Right atrium auricular region (tissue), 2 donors: ENCODE measurements at places on chromosomes 3 and 15. TPM values are rescaled to one million over a fixed set of nuclear protein-coding genes. Genes with fewer than 3 reads are reported as not detected.
A peak's percentile ranks its signal among the peaks of the same experiment; 100 is the strongest.

- H3K27ac ChIP-seq = no peak overlapping the region
- H3K36me3 ChIP-seq = no peaks in the 10 kb centered on the region
- H3K4me3 ChIP-seq = no peak overlapping the region
- H3K27me3 ChIP-seq = no peaks in the 10 kb centered on the region
Measured at GRCh38 chr15:46703020-46703861, 1014.1 kb upstream of the SEMA6D start.

GRCh38 chr3:81592101-81592500 is 169.3 kb downstream of the GBE1 start:
- no peak for DNase-seq
- H3K27ac ChIP-seq = no peak overlapping the region
- no peaks in the 10 kb centered on the region for H3K4me1 ChIP-seq
- H3K27me3 ChIP-seq = no peaks in the 10 kb centered on the region

The GCSAM gene
- total RNA-seq = not detected

DNA sequence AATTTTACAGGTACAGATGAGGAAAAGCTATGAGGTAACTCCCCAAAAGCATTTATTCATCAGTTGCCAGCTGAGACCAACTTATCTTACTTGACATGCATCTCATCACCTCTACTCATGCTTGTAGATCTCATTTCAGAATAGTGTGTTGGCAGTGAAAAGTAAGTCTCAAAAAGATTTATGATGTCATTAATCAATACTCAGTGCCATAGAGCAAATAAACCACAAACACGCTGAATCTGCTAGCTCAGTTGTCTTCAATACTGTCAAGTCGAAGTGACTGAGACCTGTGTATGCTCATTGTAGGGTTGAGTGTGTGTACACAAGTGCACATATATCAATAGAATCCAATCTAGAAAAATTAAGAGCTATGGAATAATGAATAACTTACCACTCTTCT is 413.5 kb downstream of the CNTN3 start:
- no peaks in the 10 kb centered on the region for H3K27me3 ChIP-seq

GRCh38 chr3:88044411-88044810 is 14.4 kb downstream of the CGGBP1 start:
- no peaks in the 10 kb centered on the region for H3K27me3 ChIP-seq
- no peak for DNase-seq
- no peak overlapping the region for H3K27ac ChIP-seq
- H3K36me3 ChIP-seq = no peaks in the 10 kb centered on the region
- H3K4me1 ChIP-seq = no peaks in the 10 kb centered on the region
- no peak overlapping the region for H3K4me3 ChIP-seq

DNA sequence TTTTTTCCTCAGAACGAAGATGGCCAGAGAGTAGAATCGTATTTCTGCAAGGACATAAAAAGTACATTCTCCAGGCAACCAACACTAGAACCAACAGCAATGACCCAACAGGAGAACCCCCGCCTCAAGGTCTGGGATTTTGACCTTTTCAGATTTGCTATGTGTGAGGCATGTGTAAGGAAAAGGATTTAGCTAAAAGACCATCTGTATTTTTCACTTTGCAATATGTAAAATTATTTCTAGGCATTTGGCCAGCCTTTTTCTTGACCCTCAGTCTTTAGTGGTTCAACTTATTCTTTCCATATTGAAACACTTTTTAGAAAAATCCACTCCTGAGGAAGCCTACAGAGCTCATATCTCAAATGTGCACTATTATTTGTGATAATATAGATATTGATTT is 219.2 kb upstream of the GOLGA6L4 start:
- no peak for DNase-seq
- H3K4me1 ChIP-seq = no peaks in the 10 kb centered on the region
- H3K4me3 ChIP-seq = no peak overlapping the region
- no peak overlapping the region for H3K27ac ChIP-seq

The FGF12 gene
- 218 TPM for total RNA-seq

DNA sequence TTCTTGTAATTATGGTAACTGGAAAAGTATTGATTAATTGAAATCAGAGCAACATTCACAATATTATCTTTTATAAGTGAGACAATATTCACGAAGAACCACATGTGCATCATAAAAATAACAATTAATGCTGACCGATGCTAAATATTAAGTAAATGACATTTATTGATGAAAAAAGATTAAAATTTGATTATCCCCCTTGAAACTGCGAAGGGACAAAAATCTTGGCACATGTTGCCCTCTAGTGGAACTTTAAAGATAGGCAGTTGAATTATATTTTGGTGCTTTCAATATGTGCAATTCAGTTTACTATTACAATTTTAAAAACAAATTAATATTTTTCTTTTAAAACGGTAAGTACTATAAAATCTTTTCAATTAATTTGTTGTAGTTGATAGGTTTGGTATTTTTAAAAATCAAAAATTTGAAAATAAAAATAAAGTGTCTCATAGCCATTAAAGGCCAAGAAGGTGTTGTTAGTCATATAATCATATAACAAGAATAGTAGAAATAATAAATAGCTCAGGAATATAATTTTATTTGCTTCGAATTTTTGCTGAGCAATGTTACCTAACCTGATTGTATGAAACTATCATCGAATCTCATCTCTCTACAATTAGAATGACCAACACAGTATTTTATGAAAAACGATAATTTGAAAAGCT is 270.2 kb downstream of the ROBO1 start:
- H3K4me1 ChIP-seq = no peaks in the 10 kb centered on the region
- no peak overlapping the region for H3K27ac ChIP-seq
- H3K4me3 ChIP-seq = no peak overlapping the region

The CLDN16 gene
- not detected for total RNA-seq

GRCh38 chr3:99856437-99857220 is 39.0 kb downstream of the CMSS1 start:
- H3K27me3 ChIP-seq = no peaks in the 10 kb centered on the region
- peaks cover 30% of the 10 kb centered on the region for H3K36me3 ChIP-seq
- no peak for DNase-seq
- H3K4me1 ChIP-seq = peaks cover 45% of the 10 kb centered on the region
- no peak overlapping the region for H3K27ac ChIP-seq
- H3K4me3 ChIP-seq = no peak overlapping the region

- H3K27me3 ChIP-seq = no peaks in the 10 kb centered on the region
- no peak overlapping the region for H3K4me3 ChIP-seq
- no peaks in the 10 kb centered on the region for H3K36me3 ChIP-seq
- peaks cover 3% of the 10 kb centered on the region for H3K4me1 ChIP-seq
- no peak overlapping the region for H3K27ac ChIP-seq
Measured at GRCh38 chr3:192082730-192083660, 622.0 kb downstream of the PYDC2 start.

DNA sequence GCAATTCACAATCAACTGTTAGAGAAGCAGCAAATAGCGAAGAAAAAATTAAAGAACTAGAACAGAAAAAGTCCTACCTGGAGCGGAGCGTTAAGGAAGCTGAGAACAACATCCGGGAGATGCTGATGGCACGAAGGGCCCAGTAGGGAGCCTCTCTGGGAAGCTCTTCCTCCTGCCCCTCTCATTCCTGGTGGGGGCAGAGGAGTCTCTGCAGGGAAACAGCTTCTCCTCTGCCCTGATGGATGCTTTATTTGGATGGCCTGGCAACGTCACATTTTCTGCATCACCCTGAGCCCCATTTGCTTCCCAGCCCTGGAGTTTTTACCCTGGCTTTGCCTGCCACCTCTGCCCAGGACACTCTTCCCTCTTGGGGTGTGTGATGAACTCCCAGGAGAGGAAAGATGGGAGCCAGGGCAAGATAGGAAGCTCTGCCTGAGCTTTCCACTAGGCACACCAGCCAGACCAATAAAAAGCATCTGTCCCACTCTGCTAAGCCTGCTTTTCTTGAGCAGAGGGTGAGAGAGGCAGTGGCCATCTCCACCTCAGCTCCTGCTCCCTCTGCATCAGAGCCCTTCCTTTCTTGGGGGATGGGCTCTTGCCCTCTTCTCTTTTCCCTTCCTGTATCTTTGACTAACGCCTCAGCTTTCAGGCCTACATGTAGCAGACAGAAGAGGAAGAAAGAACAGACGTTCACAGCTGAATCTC is 39.4 kb downstream of the PPARG start:
- H3K27me3 ChIP-seq = no peaks in the 10 kb centered on the region
- no peak overlapping the region for H3K4me3 ChIP-seq
- no peak overlapping the region for H3K27ac ChIP-seq

GRCh38 chr3:159887911-159888310 is 100.7 kb upstream of the IL12A start:
- peaks cover 47% of the 10 kb centered on the region for H3K36me3 ChIP-seq
- DNase-seq = no peak
- H3K27me3 ChIP-seq = no peaks in the 10 kb centered on the region
- H3K27ac ChIP-seq = no peak overlapping the region
- no peak overlapping the region for H3K4me3 ChIP-seq

GRCh38 chr3:38150780-38151528 is 12.5 kb downstream of the MYD88 start:
- H3K4me1 ChIP-seq = no peaks in the 10 kb centered on the region
- H3K27me3 ChIP-seq = no peaks in the 10 kb centered on the region
- H3K36me3 ChIP-seq = no peaks in the 10 kb centered on the region
- H3K4me3 ChIP-seq = no peak overlapping the region
- H3K27ac ChIP-seq = no peak overlapping the region
- no peak for DNase-seq

DNA sequence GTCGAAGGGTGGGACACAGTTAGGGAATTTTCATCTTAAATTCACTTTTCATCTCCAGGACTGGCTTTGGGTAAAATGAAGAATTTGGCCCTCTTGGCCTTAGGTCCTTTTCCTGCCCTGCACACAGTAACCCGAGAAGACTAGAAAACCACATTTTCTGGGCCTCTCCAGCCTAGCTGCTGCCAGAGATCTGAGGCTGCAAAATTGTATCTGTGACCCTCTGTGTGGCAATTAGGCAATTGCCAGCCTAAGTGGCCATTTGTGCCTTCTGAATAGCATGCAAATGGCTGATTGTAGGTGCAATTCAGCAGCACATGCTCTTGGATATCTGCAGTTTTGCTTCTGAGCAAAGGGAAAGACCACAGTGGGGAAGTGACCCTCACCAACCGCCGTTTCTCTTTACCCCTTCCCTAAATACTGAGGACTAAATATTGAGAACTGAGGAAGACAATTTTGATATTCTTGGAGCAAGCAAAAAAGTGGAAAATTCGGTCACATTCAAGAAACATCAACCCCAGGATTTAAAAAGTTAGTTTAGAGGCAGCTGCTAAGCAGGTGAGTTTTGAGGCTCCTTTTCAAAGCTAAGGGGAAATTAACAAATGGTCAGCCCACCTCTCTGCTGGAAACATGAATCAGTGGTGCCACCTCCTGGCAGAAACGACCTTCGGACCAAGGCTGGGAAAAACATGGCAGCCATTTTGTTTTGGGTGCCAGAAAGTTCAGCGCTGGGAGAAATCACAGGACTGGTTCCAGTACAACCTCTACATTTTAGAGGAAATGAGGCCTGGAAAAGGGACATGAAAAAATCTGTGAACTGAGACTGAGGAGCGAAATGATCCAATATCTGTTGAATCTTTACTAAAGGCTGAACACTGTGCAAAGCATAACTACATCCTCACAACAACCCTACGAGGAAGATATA is 56.6 kb upstream of the PRTG start:
- no peak for DNase-seq
- H3K4me3 ChIP-seq = no peak overlapping the region
- H3K4me1 ChIP-seq = no peaks in the 10 kb centered on the region
- H3K36me3 ChIP-seq = no peaks in the 10 kb centered on the region

GRCh38 chr3:197366301-197367044 is 68.1 kb upstream of the DLG1 start:
- no peak overlapping the region for H3K4me3 ChIP-seq
- H3K27me3 ChIP-seq = no peaks in the 10 kb centered on the region
- DNase-seq = peak; percentile 32
- H3K4me1 ChIP-seq = no peaks in the 10 kb centered on the region
- H3K27ac ChIP-seq = no peak overlapping the region
- H3K36me3 ChIP-seq = no peaks in the 10 kb centered on the region

The TMIE gene
- not detected for total RNA-seq

DNA sequence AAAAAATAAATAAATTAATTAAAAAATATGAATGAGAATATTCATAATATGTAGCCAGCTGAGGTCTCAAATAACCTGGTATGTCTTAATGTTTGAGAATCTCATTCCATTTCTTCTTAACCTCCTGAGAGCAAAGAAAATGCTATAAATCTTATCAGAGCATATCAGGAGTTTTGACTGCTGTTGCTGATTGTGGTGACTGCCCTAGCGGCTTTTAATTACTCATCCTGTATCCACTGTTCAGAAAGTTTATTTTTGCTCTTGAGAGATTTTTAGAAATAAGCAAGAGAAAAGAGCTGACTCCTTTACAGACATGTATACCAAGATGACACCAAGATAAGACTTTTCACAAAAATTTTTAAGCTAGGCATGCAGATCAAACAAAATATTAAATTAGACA is 454.8 kb upstream of the CBLB start:
- no peaks in the 10 kb centered on the region for H3K36me3 ChIP-seq
- H3K4me3 ChIP-seq = no peak overlapping the region
- H3K27me3 ChIP-seq = no peaks in the 10 kb centered on the region
- DNase-seq = no peak

The MAP6D1 gene
- total RNA-seq = 9.6 TPM

DNA sequence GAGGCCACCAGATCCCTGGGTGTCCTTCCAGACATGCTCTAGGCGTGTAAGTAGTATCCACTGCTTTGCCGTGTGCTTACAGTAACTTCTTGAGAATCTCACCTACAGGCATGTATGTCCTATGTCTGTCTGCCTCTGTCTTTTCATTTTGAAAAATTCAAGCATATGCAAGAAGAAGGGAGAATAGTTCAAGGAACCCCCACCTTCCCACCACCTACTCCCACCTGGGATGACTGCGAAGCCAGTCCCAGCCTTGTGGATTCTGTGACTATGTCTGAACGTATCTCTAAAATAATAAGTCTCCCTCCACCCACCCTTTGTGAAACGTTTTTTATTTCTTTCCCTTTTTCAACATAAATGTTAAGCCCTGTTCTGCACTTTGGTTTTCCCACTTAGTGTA is 15.0 kb downstream of the CHST13 start:
- H3K36me3 ChIP-seq = no peaks in the 10 kb centered on the region
- H3K4me1 ChIP-seq = no peaks in the 10 kb centered on the region
- no peaks in the 10 kb centered on the region for H3K27me3 ChIP-seq
- no peak overlapping the region for H3K4me3 ChIP-seq
- no peak overlapping the region for H3K27ac ChIP-seq
- no peak for DNase-seq

The CCR3 gene
- total RNA-seq = not detected

The LRRC31 gene
- not detected for total RNA-seq

The SCAMP5 gene
- total RNA-seq = 7.5 TPM

The FAM3D gene
- total RNA-seq = not detected

The RTP3 gene
- not detected for total RNA-seq

The SNTN gene
- not detected for total RNA-seq

GRCh38 chr3:72247126-72247525 is 462.2 kb upstream of the PROK2 start:
- peaks cover 43% of the 10 kb centered on the region for H3K4me1 ChIP-seq
- DNase-seq = no peak

The ASB14 gene
- total RNA-seq = 2.5 TPM

GRCh38 chr15:100297812-100298211 is 44.0 kb downstream of the ADAMTS17 start:
- H3K27ac ChIP-seq = no peak overlapping the region
- H3K4me3 ChIP-seq = no peak overlapping the region
- H3K27me3 ChIP-seq = no peaks in the 10 kb centered on the region
- H3K4me1 ChIP-seq = no peaks in the 10 kb centered on the region
- H3K36me3 ChIP-seq = no peaks in the 10 kb centered on the region

- no peaks in the 10 kb centered on the region for H3K27me3 ChIP-seq
- no peak for DNase-seq
- no peaks in the 10 kb centered on the region for H3K36me3 ChIP-seq
- H3K27ac ChIP-seq = no peak overlapping the region
- no peak overlapping the region for H3K4me3 ChIP-seq
- no peaks in the 10 kb centered on the region for H3K4me1 ChIP-seq
Measured at GRCh38 chr3:85592256-85592655, 633.5 kb downstream of the CADM2 start.

- no peak for DNase-seq
- no peaks in the 10 kb centered on the region for H3K27me3 ChIP-seq
- H3K4me3 ChIP-seq = no peak overlapping the region
- H3K36me3 ChIP-seq = no peaks in the 10 kb centered on the region
- H3K27ac ChIP-seq = no peak overlapping the region
Measured at GRCh38 chr3:171387062-171387461, 73.1 kb downstream of the TNIK start.
